ENCODE measurements at places on chromosomes 7 and 10.

- no peak for DNase-seq
Observed at GRCh38 chr7:152897401-152897800, 137.8 kb downstream of the ACTR3B start.

- DNase-seq: no peak
Observed at GRCh38 chr7:157124690-157125089, 14.0 kb upstream of the UBE3C start.

- no peak for DNase-seq
Observed at GRCh38 chr7:124255041-124255655, 222.3 kb upstream of the TMEM229A start.

DNA sequence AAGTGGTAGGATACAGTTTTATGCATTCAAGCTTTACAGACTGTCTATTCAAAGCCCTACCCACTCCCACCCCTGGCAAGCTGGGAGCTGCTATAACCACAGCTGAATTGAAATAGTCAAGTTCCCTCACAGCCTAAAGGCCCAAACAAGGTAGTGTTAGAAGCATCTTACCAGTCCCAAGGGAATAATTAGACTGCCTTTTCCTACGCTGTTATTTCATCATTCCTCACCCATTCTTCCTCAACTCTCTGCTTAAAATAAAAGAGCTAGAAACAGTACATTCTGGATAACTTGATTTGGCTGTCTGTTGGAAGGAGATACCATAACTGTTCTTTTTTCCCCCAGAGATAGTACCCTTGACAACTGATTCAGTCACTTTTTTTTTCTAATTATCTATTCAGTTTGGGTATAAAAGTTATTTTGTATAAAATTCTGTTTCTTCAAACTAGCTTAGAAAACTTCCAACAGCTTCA lies 54.0 kb downstream of the RAPGEF5 start:
- no peak for DNase-seq

- no peak for DNase-seq
Observed at GRCh38 chr7:40717242-40717641, 582.4 kb downstream of the SUGCT start.

GRCh38 chr10:121462281-121462680 lies 136.0 kb downstream of the FGFR2 start:
- DNase-seq: no peak

GRCh38 chr10:50552308-50552707 lies 71.4 kb downstream of the SGMS1 start:
- no peak for DNase-seq

DNA sequence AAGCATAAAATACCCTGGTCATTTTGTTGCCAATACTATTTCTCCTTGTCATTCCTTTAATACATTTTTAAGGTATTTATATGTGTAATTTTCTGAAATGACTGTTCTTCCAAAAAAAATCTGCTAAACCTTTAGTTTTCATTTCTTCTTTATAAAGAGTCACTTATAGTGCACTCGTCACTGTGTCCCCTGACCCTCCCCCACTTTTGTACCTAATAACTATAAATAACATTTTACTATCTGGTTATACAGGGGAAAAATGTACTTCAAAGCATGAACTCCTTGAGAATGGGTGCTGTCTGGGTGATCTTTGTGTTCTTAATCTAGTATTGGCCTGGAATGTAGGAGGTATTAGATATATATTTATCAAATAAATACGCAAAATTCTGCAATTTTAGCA lies 31.1 kb downstream of the RTKN2 start:
- no peak for DNase-seq

- no peak for DNase-seq
Observed at GRCh38 chr10:127570036-127570435, 20.9 kb downstream of the NPS start.

DNA sequence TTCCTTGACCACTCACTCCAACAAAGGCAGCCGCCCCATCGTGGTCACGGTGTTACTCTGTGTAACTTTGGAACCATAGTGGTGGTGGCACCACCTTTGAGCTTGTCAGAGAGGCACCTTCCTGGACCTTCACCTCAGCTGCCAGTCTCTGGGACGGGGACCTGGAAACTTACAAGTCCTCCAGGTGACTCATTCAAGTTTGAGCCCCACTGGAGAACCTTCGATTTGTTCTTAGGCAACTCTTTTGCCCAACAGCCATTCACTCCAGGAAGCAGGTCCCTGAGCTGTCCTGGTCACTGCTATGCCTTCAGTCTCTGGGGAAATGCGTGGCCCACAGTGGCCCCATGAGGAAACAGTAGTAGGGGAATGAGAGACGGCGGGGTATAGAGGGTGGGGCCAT lies 17.2 kb downstream of the STX1A start:
- no peak for DNase-seq

All from stimulated activated CD4-positive, alpha-beta T cell treated with anti-CD3 and anti-CD28 coated beads, Interleukin-4, amount 100 ng/mL, for 4 hours (primary cell).